ENCODE measurements at places on chromosomes 16 and 17.
A peak's percentile ranks its signal among the peaks of the same experiment; 100 is the strongest.

GRCh38 chr16:31331807-31332301, 23.1 kb upstream of the ITGAX start:
- DNase-seq, result no peak

- DNase-seq, result no peak
Observed at GRCh38 chr17:75976175-75976848, 2.7 kb downstream of the ACOX1 start.

DNA sequence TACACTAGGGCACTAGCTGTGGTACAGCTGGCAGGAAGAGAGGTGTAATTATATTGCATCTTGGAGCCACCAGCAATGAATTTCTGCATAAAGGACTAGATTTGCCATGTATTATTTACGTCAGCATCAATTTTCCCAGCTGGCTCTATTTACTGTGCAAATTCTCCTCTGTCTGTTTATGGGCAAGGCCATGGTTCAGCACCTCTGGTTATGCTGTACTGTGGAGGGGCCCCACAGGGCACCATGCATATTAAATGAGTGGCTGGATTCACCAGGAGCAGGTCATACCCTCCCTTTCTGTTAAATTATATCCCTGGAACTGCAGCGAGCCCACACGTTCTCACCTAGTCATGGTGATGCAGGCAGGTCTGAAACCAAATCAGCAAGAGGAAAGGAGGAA, 19.8 kb downstream of the RAD51D start:
- DNase-seq, result no peak

GRCh38 chr16:88489163-88489741, 36.2 kb downstream of the ZFPM1 start:
- no peak for DNase-seq

GRCh38 chr16:83907631-83908250, 8.8 kb downstream of the MLYCD start:
- no peak for DNase-seq

GRCh38 chr17:81043725-81044427, 8.9 kb downstream of the BAIAP2 start:
- DNase-seq, result no peak

DNA sequence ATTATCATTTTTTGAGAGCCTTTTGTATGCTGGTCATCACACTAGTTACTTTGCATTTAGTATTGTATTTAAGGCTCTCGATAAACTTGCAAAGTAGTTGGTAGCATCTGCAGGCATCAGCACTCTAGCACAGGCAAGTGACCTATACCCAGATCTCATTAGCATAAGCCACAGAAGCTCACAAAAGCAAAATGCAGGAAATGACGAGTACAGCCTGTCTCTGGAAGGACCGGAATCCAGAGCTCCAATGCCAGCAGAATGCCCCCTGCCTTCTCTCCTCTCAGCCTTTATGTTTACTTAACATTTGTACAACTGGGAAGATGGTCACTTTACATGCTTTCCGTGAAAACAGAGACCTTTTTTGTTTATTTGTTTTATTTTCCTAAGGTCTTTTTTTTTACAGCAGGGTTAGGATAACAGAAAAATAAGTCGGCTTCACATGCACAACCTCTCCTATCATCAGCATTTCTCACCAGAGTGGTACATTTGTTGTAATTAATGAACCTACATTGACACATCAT, 45.4 kb upstream of the MYOCD start:
- no peak for DNase-seq

GRCh38 chr17:1203967-1204291, 24.1 kb upstream of the ABR start:
- DNase-seq, result no peak

DNA sequence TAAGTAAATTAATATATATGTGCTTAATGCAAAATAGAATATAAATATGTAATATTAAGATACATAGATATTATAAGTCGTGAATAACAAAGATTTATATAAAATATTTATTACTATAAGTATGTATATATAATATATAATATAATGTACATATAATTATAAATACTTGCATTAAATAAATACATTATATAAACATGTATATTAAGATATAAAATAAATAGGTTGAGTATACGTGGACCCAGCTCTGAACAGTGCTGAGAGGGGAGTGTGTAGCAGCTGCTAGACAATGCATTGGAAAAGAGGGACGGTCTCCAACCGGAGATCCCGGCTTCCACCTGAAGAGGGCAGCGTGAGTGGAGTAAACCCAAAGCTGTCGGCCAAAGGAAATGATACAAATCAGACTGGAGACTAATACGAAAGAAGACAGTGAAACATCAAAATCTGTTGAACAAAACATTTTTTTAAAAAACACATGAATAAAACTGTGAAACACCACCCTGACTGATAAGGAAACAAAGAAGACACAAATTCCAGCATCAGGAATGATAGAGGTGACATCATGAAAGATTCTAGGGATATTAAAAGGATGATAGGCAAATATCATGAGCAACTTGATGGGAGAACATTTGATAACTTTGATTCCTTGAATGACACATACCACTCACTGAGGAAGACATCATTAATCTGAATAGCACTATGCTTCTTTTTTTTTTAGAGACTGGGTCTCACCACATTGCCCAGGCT, 125.4 kb upstream of the CHMP6 start:
- peak; percentile 75 for DNase-seq

DNA sequence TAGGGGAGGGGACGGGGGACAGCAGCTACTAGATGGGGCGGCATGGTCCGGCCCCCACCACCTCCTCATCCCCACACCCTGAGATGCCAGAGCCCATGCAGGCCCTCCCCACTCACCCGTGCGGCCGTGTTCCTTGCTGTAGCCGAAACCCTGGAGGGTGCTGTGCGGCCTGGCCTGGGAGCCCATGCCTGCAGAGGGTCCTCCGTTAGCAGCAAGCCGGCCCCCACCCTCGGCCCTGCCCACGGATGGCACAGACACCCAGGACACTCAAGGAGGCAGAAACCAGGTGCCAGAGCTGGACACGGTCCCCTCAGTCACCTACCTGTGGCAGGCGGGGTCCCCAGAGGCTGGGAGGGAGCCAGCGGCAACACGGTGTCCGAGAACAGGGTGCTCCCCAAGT, 5.5 kb downstream of the TEPSIN start:
- no peak for DNase-seq

DNA sequence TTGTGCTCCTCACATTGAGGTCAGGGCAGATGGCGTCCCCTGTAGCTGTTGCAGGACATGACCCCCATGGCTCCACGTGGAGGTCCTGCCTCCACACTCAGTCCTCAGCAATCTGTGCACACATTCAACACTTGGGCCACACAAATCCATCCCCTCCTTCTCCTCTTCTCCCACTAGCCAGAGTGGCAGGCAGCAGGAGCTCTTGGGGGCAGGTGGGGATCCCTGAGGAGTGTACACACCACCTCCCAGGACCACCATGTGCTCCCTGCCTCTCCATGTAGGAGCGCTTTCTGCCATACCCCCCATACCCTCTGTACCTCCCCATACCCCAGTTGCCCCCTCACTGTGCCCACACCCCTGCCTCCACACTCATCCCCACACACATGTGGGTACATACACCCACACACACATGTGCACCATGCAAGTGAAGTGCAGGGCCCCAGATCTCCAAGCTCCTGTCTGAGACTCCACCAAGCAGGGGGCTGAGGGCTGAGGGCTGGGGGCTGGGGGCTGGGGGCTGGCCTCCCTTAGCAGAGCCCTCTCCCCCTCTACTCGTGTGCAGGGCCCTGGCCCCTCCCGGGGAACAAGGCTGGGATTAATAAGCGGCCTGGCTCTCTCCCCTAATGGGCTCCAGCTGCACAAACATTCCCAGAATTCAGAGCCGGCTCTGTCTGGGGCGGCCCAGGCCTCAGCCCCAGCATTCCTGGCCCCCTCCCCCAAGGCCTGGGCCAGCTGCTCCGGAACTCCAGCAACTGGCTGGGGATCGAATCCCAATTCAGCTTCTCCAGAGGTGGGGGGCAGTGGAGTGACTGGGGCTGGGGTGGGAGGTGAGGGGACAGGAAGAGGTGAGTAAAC, 48.2 kb upstream of the MEIOC start:
- DNase-seq, result peak; percentile 42
